ENCODE measurements at places on chromosomes 11 and 22.

DNA sequence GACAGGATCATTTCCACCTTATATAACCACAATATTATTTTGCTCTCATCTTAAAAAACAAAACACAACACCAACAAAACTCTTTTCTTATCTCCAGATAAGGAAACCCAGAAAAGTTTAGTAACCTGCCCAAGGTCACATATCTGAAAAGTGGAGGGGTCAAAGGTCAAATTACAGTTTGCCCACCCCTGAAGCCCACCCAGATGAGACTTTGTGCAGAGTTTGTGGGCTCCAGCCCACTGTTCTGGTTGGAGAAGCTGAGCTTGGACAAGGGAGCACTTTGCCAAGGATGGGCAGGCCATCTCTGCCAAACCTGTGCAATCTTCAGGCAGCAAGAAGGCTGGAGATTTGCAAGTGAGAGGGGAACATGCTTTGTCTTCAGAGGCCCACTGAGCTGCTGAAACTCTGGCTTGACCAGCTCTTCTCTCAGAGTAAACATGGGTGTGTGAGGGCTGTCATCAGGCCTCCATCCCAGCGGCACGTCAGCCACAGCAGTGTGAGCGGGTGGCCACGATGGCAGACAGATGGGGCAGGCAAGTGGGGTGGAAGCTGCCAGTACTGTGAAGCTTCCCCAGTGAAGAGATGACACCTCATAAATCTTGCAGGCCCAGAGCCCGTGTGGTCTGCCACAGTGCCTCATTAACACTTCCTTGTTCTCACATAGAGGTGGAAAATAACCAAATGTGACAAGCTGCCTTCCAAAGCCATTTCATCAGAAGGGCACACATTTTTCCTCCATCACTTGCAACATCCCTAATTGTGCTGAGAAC is 111.8 kb downstream of the CCDC81 start:
- DNase-seq: no peak

- DNase-seq: no peak
Observed at GRCh38 chr11:121304759-121305158, 12.2 kb downstream of the SC5D start.

DNA sequence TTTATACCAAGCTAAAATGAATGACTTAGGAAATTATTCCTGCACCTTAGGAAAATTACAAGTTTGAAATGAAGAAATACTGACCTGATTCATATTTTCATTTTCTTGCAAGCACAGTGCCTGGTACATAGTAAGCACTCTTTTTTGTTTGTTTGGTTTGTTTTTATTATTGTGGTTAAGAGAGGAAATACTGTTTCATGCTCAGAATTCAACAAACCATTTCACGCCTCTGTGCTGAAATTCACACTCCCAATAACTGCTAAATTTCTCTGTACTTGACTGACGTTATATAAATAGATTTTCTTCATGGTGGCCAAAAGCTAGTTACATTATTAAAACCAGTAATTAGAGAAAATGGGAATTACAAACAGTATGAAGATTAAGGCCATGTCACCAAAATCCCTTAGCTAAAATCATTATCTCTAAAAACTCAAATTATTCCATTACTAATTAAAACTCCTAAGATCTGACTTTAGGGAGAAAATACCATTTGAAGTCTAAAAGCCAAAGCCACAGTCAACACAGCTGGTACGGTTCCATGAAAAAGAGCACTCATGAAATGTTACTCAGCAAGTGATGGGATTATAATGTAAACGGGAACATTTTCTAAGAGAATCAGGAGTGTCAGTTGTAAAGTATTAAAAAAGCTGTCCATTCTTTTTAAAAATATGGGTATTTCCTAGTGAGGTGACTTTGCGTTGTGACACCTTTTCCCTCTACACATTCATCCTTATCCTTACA is 77.8 kb upstream of the DDI1 start:
- no peak for DNase-seq

DNA sequence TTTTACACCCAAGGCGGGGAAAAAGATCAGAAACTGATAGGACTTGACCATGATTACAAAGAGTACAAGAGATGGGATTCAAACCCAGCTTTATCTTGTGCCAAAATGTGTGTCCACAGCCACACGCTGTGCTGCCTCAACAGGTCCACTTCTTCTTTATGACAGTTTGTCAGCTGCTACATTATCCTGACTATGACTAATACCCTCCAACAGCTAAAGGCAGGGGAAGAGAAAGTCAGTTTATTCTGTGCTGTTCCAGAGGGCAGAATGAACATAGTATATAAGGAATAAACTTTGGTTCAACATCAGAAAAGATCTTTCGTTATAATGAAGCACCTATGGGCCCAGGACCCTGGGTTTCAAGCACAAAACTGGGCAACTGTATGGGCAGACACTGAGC is 668.2 kb upstream of the TENM4 start:
- no peak for DNase-seq

- DNase-seq: peak; percentile 50
Observed at GRCh38 chr22:41857155-41857859, 24.4 kb downstream of the SREBF2 start.

DNA sequence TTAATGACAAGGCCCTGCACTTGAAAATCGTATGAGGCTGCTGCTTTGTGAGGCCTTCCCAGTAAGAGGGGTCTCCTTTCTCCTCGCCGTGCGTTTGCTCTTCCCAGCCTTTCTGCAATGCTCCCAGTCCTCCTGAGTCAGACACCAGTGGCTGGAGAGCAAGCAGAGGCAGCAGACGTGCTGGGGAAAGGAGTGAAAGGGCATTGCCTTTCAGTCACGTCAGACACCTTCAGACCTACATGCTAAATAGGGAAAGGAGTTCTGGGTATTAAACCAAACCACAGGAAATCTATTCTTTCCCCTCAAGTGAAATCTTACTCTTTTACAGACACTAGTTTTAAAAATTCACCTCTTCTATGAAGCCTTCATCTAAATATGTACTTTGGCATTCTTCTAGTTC is 274.8 kb downstream of the NTM start:
- no peak for DNase-seq

DNA sequence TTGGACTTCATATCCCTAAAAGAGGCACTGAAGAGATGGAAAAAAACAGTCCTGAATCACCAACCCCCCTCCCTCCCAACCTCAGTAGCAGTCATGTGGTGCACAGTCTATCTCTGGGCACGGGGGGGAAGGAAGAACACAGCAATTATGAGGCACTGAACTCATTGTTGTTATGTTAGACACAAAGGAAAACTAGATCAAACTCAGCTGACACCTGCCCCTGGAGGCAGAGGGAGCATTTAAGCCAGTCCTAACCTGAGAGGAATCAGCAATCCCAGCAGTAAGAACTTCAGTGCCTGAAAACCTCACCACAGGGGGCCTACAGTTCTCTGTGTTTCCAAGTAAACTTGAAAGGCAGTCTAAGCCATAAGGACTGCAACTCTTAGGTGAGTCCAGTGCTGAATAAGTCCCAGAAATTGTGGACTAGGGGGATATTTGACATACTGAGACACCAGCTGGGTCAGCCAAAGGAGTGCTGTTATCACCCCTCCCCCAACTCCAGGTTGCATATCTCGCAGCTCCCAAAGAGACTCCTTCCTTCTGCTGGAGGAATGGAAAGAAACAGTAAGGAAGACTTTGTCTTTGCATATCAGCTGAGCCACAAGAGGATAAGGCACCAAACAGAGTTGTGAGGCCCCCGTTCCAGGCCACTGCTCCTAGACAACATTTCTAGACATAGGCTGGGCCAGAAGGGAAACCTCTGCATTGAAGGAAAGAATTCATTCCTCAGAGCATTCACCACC is 72.5 kb downstream of the GLYATL1 start:
- no peak for DNase-seq

Measured in stimulated activated CD8-positive, alpha-beta memory T cell treated with anti-CD3 and anti-CD28 coated beads, Interleukin-15, amount 100 ng/mL, for 1 hour (primary cell).